ENCODE measurements at places on chromosomes 2 and 18. TPM values are rescaled to one million over a fixed set of nuclear protein-coding genes. Genes with fewer than 3 reads are reported as not detected.

DNA sequence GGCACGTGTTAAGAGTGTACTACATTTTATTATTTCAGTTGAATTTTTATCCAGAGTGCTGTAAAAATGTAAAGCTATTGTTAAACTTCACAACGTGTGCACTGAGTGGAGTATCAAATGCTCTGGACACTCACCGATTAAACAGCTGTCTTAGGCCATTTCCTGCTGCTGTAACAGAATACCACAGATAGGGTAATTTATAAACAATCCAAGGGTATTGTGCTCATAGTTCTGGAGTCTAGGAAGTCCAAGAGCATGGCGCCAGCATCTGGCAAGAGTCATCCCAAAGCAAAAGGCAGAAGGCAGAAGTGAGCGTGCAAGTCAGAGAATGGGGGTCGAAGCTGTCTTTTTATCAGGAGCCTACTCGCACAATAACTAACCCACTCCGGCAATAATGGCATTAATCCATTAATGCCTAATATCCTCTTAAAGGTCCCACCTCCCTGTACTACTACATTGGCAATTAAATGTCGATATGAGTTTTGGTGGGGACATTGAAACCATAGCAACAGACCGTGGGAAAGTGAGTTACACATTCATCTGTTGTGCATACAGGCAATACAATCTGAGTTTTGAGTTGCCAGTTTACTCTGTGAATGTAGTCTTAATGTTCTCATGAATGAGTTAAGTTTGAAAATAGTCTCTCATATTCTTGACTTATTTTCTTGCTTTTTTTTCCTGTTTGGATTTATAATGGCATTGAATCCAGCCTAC is 64.8 kb downstream of the ARMC9 start:
- no peak overlapping the region for H3K4me3 ChIP-seq
- peaks cover 15% of the 10 kb centered on the region for H3K36me3 ChIP-seq
- H3K27me3 ChIP-seq: no peaks in the 10 kb centered on the region
- DNase-seq: no peak
- H3K4me1 ChIP-seq: no peaks in the 10 kb centered on the region
- no peak overlapping the region for H3K27ac ChIP-seq

DNA sequence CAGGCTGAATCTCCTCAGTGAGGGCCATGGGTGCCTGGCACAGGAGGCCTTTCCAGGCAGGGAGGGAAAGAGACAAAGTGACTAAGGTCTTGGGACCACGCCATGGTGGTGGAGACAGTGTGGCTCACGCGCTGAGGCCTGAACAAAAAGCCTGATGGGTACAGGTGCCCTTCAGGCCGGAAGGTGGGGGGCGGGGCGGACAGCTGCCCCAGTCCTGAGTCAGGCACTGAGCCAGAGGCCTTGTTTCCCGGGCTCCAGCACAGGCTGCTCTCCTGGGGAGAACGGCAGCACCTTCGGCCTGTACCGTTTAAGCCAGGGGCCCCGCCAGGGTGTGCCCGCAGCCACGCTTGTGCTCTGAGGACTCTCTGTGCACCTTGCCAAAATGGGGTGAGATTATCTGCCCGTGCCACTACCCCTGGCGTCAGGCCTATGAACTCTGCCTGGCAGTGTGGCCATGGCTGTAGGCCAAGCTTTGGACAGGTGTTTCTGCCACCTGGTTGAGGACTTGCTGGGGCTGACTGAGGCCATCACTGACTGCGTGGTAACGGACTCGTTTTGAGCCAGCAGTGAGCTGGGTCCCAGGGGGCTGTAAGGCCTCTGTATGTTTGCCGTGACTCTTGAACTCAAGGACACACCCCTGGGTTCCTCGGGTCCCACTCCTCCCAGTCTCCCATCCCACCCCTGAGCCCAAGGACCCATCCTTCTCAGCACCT is 31.7 kb upstream of the DNMT3A start:
- H3K27me3 ChIP-seq: peaks cover 3% of the 10 kb centered on the region
- H3K27ac ChIP-seq: no peak overlapping the region
- no peak overlapping the region for H3K4me3 ChIP-seq
- H3K4me1 ChIP-seq: peaks cover 30% of the 10 kb centered on the region
- H3K36me3 ChIP-seq: peaks cover 8% of the 10 kb centered on the region

DNA sequence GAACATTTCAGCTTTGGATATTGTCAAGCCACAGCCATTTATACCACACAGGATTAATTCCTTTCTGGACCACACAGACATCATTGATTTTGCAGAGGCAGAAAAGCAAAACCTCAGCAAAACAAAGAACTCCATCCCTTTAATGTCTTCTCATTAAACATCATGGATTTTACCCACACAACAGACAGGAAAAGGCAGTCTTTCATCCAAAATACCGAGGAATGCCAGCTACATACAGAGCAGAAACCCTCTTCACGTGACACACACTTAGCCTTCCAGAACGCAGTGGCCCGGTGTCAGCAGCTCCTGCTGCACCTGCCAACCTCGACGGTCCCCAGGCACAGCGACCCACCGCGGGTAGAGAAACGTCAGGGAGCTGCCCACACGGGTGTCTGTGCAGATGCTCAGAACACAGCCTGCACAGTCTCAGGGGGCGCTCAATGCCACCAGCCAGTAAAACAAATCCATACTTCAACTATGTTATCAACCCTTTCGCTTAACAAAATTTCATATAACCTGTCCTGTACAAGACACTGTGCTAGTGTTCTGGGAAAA is 304.5 kb downstream of the EIPR1 start:
- no peak for DNase-seq
- peaks cover 18% of the 10 kb centered on the region for H3K4me1 ChIP-seq
- H3K27ac ChIP-seq: no peak overlapping the region
- H3K4me3 ChIP-seq: no peak overlapping the region
- H3K36me3 ChIP-seq: no peaks in the 10 kb centered on the region

GRCh38 chr2:62654876-62655359 is 50.6 kb upstream of the EHBP1 start:
- peaks cover 6% of the 10 kb centered on the region for H3K4me1 ChIP-seq
- H3K36me3 ChIP-seq: no peaks in the 10 kb centered on the region
- no peak overlapping the region for H3K4me3 ChIP-seq
- no peak overlapping the region for H3K27ac ChIP-seq
- no peak for DNase-seq

DNA sequence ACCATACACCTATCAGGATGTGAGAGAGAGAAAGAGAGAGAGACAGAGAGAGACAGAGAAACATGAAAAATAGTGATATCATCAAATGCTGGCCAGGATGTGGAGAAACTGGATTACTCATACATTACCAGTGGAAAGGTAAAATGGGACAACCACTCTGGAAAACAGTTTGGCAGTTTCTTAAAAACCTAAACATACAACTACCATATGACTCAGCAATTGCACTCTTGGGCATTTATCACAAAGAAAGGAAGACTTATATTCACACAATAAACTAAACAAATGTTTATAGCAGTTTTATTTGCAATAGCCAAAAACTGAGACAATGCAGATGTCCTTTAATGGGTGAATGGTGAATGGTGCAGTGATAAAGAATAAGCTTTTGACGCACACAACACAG is 29.1 kb downstream of the SLC4A3 start:
- H3K4me3 ChIP-seq: no peak overlapping the region
- H3K4me1 ChIP-seq: no peaks in the 10 kb centered on the region
- no peaks in the 10 kb centered on the region for H3K36me3 ChIP-seq
- H3K27ac ChIP-seq: no peak overlapping the region
- DNase-seq: no peak
- peaks cover 27% of the 10 kb centered on the region for H3K27me3 ChIP-seq

GRCh38 chr2:210956101-210956500 is 399.7 kb downstream of the CPS1 start:
- H3K4me1 ChIP-seq: no peaks in the 10 kb centered on the region
- DNase-seq: no peak
- no peaks in the 10 kb centered on the region for H3K36me3 ChIP-seq

DNA sequence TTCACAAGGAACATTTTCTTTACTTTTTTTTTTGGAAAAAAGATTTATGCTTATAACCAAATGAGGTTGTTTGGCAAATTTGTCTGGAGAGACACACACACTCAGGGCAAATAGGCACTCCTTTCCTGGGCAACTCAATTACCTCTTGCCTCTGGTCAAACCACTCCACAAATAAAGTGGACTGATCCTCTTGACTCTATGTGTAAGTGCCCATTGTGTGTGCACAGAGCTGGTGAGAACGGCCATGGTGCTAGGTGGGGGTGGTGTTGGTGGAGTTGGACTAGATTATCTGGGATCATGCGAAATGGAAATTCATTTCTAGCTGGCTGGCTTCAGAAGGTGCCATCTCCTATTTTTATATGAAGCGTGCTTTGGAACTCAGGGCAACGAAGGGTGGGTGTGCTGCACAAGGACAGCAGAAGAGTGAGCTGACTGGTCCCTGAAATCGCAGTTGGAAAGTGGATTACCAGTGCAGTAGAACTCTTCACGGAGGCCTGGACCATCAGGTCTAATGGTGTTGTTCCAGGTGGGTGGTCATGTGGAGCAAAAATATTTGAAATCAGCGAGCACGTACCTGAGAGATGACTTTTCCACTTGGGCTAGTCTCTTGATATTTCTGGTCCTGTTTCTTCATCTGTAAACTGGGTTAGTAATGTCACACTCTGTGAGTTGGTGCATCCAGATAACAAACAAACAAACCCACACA is 149.9 kb downstream of the RPIA start:
- H3K4me3 ChIP-seq: no peak overlapping the region
- no peaks in the 10 kb centered on the region for H3K4me1 ChIP-seq
- H3K27me3 ChIP-seq: peaks cover 2% of the 10 kb centered on the region
- no peaks in the 10 kb centered on the region for H3K36me3 ChIP-seq
- H3K27ac ChIP-seq: no peak overlapping the region
- no peak for DNase-seq

DDX18 gene
- total RNA-seq: 57.9 TPM

SGO2 gene
- total RNA-seq: 5.5 TPM

IL1A gene
- total RNA-seq: 0.60 TPM

ASAP2 gene
- total RNA-seq: 49.6 TPM

EFHD1 gene
- 2.5 TPM for total RNA-seq

LRRTM4 gene
- 5.4 TPM for total RNA-seq

NEURL3 gene
- 2.5 TPM for total RNA-seq

SNTG2 gene
- 1.1 TPM for total RNA-seq

ZNF514 gene
- 21.1 TPM for total RNA-seq

Measured in type B pancreatic cell (in vitro differentiated cells).